ENCODE measurements at places on chromosomes 7 and 10. TPM values are rescaled to one million over a fixed set of nuclear protein-coding genes. Genes with fewer than 3 reads are reported as not detected.

Gene ACSL5
- total RNA-seq: 0.22 TPM

Gene C10orf67
- total RNA-seq: not detected

Gene TMEM178B
- 22.3 TPM for total RNA-seq

Gene ZSCAN21
- total RNA-seq: 25.5 TPM

Gene FAM25C
- total RNA-seq: not detected

Gene MYO3A
- total RNA-seq: 3.7 TPM

Gene PROSER2
- total RNA-seq: 7.3 TPM

Gene CYP3A5
- 0.39 TPM for total RNA-seq

Gene CCDC71L
- total RNA-seq: 21.5 TPM

Gene TAS2R41
- 0.31 TPM for total RNA-seq

Gene WNT8B
- total RNA-seq: 1.1 TPM

Gene CALD1
- total RNA-seq: 120 TPM

Gene IGFBP1
- 0.37 TPM for total RNA-seq

Gene CNTNAP2
- 63.8 TPM for total RNA-seq

Gene NUDT13
- 2.0 TPM for total RNA-seq

Gene TMEM26
- total RNA-seq: 1.6 TPM

Gene GIMAP6
- total RNA-seq: 0.18 TPM

Gene GALNT17
- 61.1 TPM for total RNA-seq

Gene CPA2
- 0.90 TPM for total RNA-seq

Gene TWIST1
- 0.37 TPM for total RNA-seq

Gene SEMA3E
- 2.5 TPM for total RNA-seq

Gene RARRES2
- 197 TPM for total RNA-seq

Gene GIMAP5
- total RNA-seq: 0.46 TPM

Gene CACNA2D1
- 33.3 TPM for total RNA-seq

Gene PILRA
- total RNA-seq: 3.0 TPM

Gene NAT16
- 0.62 TPM for total RNA-seq

Gene BTRC
- total RNA-seq: 22.2 TPM

Gene HK1
- 219 TPM for total RNA-seq

Gene SRRM3
- 24.6 TPM for total RNA-seq

Gene HELLS
- total RNA-seq: 365 TPM

Gene OPN4
- total RNA-seq: not detected

Gene ECHDC3
- 17.1 TPM for total RNA-seq

Gene NODAL
- 41.1 TPM for total RNA-seq

Gene AGR3
- total RNA-seq: not detected

Gene MYL7
- 1.6 TPM for total RNA-seq

Gene ZNF736
- 0.07 TPM for total RNA-seq

Gene UBTD1
- total RNA-seq: 29.1 TPM

Gene UCMA
- total RNA-seq: 1.9 TPM

Gene TLX1
- total RNA-seq: 2.3 TPM

Gene MYPN
- total RNA-seq: 0.05 TPM

Gene UNC5B
- total RNA-seq: 31.6 TPM

Gene ZEB1
- 0.18 TPM for total RNA-seq

Gene EBLN1
- not detected for total RNA-seq

Gene DHTKD1
- total RNA-seq: 66.3 TPM

Gene MPP7
- 7.7 TPM for total RNA-seq

Gene AOC1
- total RNA-seq: 0.23 TPM

Gene TFAM
- total RNA-seq: 77.4 TPM

Gene GSTO2
- 17.6 TPM for total RNA-seq

Gene RBP4
- total RNA-seq: 2.2 TPM

Gene LAMB1
- total RNA-seq: 101 TPM

Gene MKRN1
- 106 TPM for total RNA-seq

Gene TAS2R4
- 1.1 TPM for total RNA-seq

Gene CSTF2T
- 27.5 TPM for total RNA-seq
